ENCODE measurements at places on chromosomes 16 and 17.

DNA sequence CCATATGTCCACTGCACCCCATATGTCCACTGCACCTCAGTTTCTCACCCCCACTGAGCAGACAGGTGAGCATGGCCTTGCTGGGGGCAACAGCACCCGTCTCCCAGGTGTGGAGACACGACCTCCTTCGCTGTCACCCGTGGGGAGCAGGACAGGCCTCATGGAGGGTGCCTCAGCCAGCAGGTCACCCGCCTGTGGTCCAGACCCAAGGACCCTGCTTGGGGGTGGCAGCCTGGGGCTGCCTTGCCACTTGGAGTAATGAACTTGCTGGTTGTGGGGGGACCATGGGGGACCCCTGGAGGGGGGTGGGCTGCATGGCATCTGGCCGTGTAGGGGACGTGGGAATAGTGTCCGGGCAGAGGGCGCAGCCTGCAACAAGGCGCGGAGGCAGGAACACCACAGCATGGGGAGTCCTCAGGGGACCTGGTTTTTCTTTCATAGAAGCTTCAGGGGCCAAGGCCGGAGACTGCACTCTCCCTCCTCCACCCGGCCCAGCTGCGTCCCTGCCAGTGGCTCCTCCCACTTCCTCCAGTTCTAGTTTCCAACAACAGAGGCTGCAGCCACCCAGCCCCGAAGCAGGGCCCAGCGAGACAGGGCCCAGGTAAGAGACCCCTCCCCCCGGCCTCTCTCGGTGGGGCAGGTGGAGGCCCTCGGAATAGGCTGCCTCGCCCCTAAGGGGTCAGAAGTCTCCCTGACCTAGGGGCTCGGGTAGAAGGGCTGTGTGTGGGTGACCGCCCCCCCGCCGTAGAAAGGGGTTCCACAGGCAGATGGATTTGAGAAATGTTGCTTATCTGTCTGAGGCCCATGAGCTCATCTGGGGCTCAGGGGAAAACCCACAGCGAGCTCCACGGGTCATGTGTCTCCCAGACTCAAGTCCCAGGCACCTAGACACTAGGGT lies at the start of gene NHLRC4:
NHLRC4 (plus strand) TSS at position 531 of the 898 bp plus-strand sequence. CDS start 1,043 bp downstream, outside the sequence.
- peak; percentile 78 for DNase-seq

GRCh38 chr17:66290101-66290722 lies 12.2 kb upstream of the PRKCA start:
- DNase-seq = no peak

GRCh38 chr16:19295393-19295792 lies 9.9 kb downstream of the CLEC19A start:
- DNase-seq = no peak

DNA sequence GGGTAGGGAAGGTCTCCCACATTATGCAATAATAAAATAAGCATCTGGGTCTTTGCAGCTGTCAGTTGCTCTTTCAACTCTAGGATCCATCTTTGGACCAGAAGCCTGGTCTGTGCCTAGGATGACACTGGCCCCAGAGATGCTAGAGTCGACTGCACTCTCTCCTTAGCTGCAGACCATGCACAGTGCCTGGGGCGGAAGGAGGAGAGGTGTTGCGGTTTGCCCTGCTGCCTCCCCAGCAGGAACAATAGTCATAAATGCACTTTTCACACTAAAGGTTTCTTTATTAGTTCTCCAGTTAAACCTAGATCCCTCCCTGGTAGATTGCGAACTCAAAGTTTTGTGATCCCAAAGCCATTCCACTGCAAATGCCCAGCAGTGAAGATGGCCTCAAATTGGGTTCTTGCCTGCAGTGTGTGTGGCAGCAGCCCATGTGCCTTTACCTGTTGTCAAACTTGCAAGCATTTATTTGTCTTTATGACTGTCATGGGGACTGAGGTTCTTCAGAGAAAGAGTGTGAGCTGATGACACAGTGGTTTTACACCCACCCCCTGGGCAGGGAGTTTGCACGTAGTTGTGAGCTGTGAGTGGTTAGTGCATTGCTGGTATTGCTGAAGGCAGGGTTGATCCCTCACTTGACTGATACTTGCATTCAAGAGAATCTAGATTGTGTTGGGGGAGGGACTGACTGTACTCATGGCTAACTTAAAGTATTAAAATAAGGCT lies 10.3 kb downstream of the ATXN1L start:
- no peak for DNase-seq

- peak; percentile 30 for DNase-seq
These were observed 28.3 kb downstream of the VPS35L start for GRCh38 chr16:19583665-19584300.

- no peak for DNase-seq
These were observed 23.4 kb upstream of the PHKG2 start for GRCh38 chr16:30724641-30725417.

DNA sequence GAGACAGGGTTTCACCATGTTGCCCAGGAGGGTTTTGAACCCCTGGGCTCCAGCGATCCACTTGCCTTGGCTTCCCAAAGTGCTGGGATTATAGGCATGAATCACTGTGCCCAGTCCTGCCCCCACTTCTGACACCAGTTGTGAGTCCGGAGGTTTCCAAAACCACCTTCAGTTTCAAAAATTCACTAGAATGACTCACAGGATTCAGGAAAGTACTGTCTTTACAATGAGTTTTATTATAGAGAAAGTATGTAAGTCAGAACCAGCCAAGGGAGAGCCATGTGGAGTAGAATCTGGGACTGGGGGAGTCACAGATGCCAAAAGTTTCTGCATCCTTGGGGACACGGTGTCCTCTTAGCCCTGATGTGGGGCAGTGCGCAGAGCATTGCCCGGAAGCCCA lies 55.1 kb downstream of the PLD6 start:
- no peak for DNase-seq

GRCh38 chr17:17860766-17861107 lies 24.0 kb upstream of the SREBF1 start:
- no peak for DNase-seq

- no peak for DNase-seq
These were observed 13.0 kb downstream of the PITPNC1 start for GRCh38 chr17:67390006-67390645.
